Gastrocnemius medialis (tissue), 4 donors: ENCODE measurements at places on chromosomes 7 and 10.

- DNase-seq, result no peak
These were observed 48.0 kb upstream of the KIF5B start for GRCh38 chr10:32104181-32104580.

DNA sequence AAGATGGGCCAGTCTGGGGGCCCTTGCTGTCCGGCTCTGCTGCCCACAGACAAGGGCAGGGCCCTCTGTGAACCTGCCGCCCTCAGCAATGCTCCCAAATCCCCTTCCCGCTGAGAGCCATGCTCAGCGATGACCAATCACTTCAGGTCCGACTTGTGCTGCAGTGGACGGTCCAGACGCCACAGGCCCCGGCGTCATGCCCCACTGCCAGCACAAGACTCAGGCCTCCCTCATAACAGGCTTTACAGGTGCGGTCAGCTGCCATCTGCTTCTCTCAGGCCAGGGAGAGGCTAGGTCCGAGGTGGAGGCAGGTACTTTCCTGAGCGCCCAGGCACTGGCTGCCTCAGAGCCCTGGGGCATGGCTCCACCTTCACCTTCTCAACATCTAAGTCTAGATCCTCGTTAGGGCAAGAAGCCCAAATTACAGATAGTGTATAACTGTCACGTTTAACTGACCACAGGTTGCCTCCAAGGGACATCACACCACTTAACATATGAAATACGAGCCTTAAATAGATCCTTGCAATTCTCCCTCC lies 393.2 kb downstream of the PTPRN2 start:
- DNase-seq, result no peak

GRCh38 chr7:116906391-116906790 lies 44.0 kb downstream of the CAPZA2 start:
- no peak for DNase-seq

DNA sequence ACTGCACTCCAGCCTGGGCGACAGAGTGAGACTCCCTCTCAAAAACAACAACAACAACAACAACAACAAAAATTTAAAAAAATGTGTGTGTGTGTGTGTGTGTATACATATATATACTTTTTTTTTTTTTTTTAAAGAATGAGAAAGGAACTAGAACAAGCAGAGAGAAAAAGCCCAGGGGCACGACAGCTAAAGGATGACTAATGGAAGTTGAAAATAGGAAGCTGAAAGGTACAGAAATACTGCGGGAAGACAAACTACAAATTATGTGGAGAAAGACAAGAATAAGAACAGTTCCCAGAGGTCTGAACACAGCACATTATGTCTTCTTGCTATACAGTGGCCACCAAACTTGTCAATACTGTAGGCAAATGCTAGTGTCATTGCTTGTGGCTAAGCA lies 141.9 kb upstream of the PRSS1 start:
- DNase-seq, result no peak

GRCh38 chr10:77592946-77593636 lies 44.5 kb downstream of the KCNMA1 start:
- peak; percentile 43 for DNase-seq

DNA sequence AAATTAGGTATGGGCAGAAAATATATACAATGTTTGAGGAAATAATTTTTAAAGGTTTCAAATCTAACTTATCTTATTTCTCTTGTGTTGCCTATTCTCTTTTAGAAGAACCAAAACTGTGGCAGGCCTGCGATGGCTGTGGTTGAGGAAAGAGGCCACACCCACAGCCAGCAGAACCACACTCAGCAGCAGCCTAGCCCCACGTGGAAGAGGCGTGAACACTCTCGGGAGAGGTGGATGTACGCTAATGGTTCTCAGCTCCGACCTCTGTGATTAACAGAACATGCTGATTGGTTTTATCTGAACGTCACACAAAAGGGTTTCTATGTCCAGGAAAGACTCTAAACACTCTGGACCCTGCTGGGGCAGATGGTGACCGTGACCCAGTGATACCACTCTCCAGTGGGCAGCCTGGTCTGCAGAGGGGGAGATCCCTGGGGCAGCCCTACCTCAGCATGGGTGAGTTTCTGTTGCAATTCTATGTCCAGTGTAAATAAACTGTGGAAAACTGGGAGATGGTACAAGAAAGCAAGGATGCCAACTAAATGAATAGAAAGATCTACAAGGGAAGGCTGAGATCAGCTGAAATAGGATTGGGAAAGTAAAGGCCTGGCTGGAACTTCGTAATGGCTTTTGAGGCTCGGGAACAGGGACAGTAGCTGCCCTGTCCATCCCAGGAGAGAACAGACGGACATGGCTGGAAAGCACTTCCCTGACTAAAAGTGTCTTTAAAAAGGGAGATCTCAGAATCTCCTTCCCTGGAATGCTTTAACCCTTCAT lies 26.6 kb downstream of the DIP2C start:
- DNase-seq, result no peak

DNA sequence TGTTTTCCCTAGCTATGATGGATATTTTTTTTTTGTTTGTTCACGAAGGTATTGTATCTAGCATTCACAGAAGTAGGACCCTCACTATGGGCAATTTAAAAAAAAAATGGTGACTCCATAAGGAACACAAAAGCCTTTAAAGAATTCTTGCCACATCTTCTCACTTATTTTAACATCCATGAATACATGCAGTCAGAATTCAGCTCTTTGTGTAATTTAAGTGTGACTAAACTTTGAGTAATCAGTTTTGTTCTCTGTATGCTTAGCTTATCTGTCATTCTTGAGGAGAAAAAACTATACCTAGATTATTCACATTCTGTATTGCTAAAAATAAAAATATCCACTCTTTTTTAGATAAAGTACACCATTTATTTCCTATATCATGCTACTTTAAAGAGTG lies 313.2 kb upstream of the KCND2 start:
- no peak for DNase-seq

DNA sequence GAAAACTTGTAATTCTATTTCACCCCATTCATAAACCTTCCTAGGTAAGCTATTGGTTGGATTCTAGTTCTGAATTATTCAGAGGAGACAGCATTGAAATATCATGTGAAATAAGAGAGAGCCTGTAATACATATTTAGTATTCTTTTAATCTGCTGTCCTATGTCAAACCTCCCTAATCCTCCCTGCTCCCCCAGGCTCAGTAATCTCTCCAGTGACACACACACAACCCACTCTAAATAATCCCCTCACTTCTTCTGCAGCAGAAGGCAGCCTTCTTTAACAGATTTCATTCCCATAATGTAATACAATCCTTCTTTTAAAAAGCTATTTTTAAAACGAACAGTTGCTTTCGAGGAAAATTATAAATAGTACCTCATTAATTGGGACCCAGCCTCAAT lies 639.7 kb upstream of the AUTS2 start:
- DNase-seq, result no peak

- DNase-seq, result no peak
These were observed 71.6 kb downstream of the TLL2 start for GRCh38 chr10:96441987-96442643.

- no peak for DNase-seq
These were observed 163.8 kb downstream of the LCOR start for GRCh38 chr10:96995851-96996250.

DNA sequence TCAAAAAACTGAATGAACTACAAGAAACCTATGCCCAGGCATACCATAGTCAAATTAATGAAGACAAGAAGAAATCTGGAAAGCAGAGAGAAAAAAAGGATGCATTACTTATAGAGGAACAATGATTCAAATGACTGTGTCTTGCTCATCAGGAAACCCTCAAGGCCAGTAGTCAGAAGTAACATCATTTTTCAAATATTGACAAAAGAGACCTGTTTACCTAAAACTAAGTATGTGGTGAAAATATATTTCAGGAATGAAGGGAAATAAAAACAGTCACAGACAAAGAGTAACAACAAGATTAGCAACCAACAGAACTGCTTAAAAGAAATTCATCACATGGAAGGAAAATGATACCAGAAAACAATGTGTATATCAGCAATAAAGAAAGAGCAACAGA lies 128.4 kb downstream of the ALOX5 start:
- DNase-seq, result no peak

DNA sequence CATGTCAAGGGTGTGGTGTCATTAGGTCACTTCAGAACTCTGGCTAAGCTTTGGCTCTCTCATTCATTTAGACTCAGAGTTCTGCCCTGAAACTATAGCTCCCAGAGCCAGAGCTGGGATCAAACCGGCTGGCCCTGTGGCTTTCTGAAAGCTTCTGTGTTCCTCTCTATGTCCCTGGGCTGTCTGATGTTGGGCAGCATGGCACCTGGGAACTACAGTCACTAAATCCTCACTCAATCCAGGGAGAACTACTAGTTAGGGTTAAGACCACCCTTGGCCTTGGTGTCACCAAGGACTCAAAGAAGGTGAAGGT lies 13.2 kb downstream of the ATG9B start:
- DNase-seq, result no peak

DNA sequence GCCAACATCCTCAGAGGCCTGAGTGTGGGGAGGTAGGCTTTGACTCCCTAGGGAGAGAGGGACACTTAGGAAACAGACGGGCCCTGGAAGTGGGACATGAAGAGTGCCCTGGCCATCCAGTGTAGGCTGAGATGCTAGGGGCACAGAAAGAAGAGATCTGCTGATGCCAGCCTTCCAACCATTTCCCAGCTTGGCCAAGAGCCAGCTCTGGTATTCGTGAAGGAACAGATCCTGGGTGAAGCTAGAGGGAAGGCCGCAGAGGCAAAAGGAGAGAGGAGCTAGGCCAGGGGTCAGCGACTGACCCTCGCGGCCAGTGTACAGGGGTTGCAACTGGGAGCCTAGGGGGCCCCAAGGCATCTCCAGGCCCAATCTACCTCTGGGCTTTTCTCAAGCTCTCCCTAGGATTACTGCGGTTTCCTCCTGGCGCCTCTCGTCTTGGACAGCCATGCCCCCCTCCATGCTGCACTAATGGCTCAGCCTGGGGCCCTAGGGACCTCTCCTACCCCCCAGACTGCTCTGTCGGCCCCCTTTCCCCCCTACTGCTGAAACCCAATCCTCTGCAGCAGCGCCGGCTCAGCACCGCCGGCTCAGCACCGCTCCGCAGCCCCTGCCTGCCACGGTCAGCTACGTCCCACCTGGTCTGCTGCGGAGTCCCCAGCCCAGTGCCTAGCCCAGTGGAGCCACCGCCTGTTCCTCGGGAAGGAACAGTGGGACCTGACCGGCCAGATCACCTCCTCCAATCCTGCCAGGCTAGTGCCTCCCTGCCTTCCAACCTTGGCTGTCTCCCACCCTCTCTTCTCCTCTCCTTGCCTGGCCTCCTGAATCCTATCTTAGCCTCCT lies at the start of gene ASIC3:
ASIC3 (plus strand) TSS at position 556 of the 840 bp plus-strand sequence. CDS start 355 bp downstream, outside the sequence.
- no peak for DNase-seq

GRCh38 chr10:48658243-48658974 lies 26.3 kb upstream of the WDFY4 start:
- DNase-seq, result peak; percentile 52

DNA sequence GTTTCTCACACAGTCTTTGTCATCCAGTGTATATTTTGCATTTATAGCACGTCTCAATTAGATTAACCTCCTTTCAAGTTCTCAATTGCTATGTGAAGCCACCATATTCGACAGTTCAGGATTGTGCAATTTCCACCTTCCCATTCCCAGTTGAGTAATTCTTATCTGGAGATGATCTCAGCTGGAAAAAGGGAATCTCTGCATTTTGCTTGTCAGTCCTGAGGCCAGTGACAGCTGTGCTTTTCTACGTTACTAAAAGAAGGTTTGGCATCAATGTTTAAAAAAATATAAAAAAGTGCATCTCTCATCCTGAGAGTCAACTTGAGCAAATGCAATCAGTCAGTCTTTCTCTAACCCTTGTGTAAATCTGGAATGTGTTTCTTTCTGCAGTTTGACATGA lies 247.7 kb downstream of the PRKG1 start:
- no peak for DNase-seq

- no peak for DNase-seq
These were observed 178.5 kb downstream of the ARID5B start for GRCh38 chr10:62079885-62080559.

DNA sequence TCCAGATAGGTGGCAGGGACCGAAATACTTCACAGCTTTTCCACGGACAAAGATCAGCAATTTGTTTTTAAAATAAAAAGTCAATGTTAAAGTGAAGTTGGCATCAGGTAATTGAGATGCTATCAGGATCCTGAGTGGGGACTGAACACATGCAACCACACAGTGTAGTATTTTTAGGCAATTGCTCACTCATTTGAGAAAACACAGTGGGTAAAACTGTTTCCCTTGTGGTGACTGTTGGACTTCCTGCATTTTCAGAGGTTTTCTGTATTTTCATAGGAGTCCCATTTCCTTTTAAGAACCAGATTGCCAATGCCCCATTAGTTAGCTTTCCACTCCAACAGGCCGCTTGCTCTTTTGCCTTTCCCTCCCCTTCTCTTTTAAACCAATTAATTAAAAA lies 159.5 kb upstream of the ZNF32 start:
- no peak for DNase-seq

DNA sequence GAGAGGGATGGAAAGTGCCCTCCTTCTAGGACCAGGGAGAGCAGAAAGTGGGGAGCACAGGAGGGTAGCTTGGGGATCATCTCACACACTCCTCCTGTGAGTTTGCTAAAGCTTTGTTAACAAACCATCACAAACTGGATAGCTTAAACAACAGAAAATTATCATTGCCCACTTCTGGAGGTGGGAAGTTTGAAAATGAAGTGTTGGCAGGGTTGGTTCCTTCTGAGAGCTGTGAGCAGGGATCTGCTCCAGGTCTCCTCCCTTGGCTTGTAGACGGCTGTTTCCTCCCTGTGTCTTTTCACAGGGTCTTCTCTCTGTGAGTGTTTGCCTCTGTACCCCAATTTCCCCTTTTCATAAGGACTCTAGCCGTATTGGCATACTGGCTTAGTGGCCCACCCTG lies 32.0 kb upstream of the CXCL12 start:
- DNase-seq, result no peak

DNA sequence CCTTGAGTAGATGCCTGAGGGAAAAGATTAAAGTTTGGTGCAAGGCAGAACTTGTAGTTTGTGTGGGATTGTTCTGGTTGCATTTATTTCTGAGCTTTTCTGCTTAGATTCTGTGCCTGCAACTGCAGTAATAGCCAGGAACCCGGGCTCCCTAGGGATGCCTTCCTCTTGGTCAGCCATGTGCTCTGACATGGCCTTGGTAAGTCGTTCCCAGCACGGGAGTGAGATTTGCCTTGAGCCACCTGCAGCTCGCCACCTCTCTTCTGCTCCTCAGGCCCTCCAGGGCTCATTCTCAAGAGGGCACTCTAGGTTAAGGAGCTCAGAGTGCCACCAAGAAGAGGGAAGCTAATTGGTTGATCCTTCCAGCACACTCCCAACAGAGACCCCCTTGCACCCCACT lies 350.6 kb upstream of the MKI67 start:
- DNase-seq, result no peak

DNA sequence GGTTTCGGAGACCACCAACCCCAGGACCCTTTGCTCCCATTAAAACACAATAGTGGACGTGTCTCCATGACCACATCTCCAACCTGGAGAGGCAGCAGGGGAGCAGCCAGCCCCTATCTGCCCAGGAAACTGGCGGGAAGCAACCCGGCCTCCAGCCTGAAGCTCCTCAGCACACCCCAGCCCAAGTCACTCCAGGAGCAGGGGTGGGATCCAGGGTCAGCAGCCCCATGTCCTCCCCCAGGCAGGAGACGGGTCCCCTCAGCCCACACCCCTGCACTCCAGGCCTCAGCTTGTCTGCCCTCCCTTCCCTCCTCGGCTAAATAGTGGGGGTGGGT lies 601 bp downstream of the ADAM8 start:
- no peak for DNase-seq
